ENCODE measurements at places on chromosomes 6 and 20.

DNA sequence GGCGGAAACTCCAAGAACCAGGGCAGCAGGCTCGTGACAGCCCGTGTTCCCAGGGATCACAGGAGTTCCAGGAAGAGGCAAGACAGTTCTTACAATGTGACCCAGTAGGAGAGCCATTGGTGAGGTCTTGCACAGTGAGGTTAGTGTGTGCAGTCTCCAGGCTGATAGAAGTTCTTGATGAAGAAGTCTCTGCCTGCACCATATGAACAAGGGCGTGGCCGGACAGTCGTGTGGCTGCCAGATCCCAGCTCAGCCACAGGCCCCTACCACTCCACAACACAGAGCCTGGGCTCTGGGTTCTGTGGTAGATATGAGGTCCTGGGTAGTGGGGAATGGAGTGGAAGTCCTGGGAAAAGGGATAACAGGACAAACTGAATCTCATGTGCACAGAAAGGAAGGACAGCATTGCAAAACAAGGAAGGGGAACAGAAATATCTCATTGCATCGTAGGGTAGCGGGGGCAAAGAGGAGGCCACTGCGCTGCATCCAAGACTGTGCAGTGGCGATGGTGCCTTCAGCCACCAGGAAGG lies 65.2 kb downstream of the STX11 start:
- DNase-seq: no peak

DNA sequence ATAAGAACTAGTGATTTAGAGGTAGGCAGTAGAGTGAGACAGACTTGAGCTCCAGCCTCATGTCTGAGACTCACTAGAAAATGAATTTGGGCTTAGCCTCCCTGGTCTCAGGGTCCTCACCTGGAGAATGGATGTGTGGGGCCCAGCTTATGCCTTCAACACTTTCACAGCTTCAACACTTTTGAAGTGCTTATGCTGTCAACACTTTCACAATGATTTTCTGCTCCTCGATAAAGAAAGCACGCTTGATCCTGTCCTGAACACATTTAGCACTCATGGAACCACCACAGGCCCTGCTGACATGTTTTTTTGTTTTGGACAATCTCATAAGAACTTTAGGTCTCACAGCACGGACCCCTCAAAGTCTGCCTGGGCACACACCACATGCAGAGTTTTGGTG lies 229.3 kb downstream of the PACRG start:
- DNase-seq: no peak

- no peak for DNase-seq
Measured at GRCh38 chr6:3312604-3313231, 54.0 kb downstream of the PSMG4 start.

- DNase-seq: no peak
Measured at GRCh38 chr6:88708197-88708744, 255.1 kb downstream of the RNGTT start.

DNA sequence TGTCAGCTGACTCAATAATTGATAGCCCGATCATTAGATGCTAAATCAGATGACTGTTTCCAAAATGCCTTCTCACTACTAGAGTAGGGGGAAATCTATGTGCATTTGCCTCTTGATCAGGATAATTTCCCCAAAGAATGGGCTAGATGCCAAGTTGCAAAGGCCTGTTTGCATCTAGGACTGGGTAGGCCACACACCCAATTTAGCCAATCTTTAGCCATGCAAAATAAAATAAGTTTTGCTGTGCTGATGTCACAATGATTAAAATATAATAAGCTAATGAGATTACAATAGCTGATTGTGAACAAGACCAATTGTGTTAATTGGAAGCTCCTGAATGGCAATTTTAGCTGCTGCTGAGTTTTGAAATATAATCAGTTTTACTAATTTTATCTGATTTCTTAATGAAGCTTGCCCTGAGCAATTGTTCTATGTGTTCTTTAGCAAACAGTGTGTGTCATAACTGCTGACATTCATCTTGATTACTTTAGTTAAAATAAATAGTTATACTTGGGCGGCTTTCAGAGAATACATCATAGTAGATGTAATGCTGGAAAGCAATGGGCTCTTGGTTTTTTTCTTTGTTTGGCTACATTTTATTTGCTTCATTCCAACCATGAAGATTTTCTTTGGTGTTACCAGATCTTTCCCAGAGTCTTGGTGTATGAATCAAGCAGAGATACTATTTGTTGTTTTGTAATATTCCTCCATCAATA lies 973.2 kb upstream of the SLC35B3 start:
- no peak for DNase-seq

GRCh38 chr6:20559924-20560551 lies 25.8 kb downstream of the CDKAL1 start:
- DNase-seq: no peak

DNA sequence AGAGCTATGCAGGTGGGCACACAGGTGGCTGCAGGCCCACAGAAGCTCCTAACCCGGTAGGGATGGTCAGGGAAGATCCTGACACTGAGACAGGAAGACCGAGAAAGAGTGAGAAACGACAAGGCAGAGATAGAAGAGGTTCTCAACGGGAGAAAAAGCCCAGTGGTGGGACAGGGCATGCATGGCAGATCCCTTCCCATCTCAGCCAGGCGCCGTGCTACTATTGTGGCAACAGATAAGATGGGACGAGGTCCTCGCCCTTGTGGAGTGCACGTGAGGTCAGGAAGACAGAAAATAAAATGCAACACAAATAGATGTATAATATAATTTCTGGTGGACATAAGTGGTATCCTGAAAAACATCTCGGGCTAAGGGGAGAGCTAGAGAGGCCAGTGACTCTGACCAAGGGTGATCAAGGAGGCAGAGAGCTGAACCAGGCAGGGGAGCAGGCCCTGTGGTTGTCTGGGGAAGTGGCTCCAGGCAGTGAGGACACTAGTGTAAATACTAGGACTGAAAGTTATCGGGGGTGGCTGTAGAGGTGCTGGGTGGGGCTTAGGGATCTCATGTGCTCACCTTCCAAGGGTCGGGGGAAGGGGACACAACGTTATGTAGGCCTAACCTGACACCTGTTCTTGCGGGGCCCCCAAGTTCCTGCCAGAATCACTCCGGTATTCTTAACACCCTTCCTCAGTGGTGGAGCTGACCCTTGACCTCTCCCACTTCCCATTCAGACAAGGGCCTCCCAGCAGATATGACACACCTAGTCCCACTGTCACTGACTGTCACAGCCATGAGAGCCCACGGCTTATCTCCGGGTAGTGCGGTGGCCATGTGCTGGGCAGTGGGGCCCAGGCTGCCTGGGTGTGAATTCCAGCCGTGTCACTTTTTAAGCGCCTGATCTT lies 1.0 kb downstream of the SRXN1 start:
- no peak for DNase-seq

DNA sequence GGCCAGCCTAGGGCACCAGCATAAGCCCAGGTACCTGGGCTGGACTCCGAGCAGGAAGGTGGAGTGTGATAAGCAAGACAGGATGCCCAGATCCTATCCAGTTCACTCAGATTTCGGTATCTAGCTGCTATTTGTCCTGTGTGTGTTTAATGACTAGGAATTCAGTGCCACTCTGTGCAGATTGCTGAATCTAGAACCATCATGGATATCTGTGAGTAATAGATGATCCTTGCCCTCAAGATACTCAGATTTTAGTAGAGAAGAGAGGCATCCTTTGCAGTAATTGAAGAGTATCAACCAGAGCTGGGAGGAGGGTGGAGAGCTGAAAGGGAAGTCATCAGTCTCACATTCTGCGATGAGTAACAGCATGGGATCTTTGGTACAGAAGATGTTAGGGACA lies 155.0 kb upstream of the ARID1B start:
- DNase-seq: no peak

DNA sequence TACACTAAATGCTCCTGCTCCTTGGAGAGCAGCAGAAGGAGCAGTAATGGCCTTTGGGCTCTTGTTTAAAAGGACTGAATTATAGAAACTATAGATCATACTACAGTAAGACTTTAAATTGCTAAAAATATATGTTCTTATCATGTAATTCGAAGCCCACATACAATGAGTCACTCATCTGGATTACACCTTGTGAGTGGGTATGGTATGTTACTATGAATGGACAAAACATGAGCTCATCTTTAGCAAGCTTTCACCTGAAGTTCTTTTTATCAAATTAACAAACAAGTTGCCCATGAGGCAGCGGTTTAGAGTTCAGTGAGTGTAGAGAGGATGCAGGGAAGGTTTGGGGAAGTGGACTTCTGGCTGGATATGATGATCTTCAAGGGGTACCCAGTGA lies 114.4 kb upstream of the CCN2 start:
- no peak for DNase-seq

DNA sequence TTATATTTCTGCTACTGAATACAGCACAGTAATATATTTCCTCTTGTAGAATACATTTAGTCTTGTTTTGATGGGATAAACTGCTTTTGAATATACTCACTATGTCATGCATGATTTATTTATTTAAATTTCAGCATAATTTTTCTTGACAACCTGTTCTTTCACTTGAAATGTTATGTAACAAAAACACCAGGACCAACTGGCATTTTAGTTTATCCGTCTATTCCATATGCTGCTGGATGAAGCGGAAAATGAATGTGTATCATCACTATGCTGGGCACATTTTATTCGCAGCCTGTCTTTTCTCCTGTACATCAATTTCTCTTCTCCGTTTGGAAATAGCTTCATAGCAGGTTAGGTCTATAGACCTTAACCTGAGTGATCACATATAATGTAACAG lies 206.8 kb upstream of the PLCB4 start:
- no peak for DNase-seq

DNA sequence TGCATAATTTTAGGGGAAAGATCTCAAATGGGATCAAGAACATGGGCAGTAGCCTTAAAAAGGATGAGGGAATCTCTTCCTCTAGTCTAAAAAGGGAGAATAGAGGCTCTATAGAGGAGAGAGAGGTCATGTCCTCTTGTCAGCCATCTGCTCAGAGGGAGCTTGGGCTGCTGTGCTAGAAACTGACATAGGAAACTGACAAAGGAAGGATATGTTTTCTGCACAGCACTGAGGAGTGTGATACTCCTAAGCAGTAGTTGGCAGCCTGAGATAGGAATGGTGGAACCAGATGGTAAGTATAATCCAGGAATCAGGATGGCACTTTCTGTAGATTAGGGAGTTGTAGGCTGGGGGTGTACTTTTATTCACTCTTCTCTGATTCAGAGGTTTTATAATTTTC lies 59.2 kb downstream of the PTPRA start:
- DNase-seq: peak; percentile 19

DNA sequence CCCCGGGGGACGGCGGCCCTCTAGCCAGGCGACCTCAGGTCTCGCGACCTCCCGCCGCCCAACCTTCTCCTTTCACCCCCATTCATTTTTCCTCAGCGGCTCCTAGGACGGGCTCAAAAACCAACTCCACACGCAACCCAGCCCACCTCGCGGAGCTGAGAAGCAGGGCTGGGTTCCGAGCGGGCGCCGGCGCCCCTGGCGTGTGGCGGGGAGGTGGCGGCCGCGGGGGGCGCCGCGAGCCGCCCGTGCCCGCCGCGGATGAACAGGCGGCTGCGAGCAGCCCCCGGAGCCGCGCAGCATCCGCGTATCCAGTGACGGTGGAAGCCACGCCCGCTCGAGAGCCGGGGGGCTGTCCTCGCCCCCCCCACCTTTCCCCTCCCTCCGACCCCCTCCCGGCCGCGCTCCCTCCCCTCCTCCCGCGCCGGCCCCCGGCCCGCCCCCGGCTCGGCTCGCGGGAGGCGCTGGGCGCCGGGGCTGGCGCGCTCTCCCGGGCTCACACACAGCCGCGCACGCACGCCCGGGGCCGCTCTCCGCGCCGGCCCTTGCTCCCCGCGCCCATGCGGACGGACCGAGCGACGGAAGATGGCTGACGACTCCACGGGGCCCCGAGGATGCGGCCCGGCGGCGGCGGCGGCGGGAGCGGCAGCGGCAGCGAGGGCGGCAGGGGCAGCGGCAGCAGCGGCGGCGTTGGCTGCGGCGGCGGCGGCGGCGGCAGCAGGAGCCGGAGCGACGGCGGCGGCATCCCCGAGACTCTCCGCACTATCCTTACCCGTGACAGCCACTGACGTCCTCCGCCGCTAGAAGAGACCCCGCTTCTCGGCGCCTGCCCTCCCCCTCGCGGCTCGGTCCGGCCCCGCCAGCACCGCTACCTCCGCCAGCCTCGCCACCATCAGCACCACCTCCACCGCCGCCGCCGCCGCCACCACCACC lies at the start of gene SOBP:
SOBP (plus strand) TSS at position 482 of the 930 bp plus-strand sequence. CDS start 500 bp downstream, outside the sequence.
- peak; percentile 70 for DNase-seq

DNA sequence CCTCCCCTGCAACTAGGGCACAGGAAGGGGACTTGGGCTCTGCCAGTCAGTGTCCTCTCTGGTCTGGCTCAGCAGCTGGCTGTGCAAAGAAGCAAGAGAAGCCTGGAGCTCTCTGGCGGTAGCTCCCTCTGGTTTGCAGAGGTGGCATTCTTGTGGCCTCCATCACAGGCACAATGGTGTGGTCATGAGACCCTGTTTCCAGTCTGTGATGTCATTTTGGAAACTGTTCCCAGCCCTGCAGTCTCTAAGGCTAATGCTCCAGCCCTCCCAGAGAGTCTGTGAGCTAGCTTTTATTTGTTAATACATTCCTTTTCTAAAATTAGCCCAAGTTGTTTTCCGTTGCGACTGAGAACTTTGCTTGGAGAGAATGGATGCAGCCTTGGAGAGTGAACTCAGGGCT lies 69.5 kb upstream of the FOXQ1 start:
- no peak for DNase-seq

GRCh38 chr6:138374815-138375214 lies 2.9 kb upstream of the SMIM28 start:
- no peak for DNase-seq

DNA sequence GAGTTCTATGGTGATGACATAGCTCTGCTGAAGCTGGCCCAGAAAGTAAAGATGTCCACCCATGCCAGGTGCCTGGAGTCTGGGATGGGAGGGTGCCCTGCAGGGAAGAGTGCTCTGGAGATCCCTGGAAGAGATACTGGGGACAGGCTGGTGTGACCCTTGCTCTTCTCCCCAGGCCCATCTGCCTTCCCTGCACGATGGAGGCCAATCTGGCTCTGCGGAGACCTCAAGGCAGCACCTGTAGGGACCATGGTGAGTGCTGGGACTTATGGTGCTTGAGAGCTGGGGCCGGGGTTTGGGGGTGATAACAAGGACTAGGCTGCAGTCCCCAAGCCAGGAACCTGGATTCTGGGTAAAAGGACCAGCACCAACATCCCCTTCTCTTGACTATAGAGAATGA lies 2.2 kb upstream of the CFB start:
- DNase-seq: no peak

- DNase-seq: no peak
Measured at GRCh38 chr20:37267667-37268313, 6.2 kb upstream of the GHRH start.

DNA sequence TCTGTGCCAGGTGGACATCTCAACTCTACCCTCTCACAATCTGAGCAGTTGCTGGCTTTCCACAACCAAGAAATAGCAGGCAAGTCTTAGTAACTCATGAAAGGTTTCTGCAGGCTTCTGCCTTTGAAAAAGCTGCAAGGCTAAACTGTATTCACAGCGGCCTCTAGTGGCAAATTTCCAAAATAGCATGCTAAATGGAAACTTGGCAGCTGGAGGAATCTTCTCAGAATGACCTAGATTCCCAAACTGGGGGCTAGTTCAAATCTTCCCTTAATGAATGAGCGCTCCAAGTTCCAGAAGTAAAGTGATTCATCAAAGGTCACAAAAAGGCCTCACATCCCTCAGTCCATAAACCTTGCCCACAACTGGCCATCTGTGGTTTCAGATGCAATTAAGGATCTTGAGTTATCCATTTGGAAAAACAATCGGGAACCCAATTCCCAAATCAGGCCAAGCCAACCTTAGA lies 11.9 kb upstream of the CPNE5 start:
- DNase-seq: no peak

- DNase-seq: no peak
Measured at GRCh38 chr6:17899491-17899890, 87.9 kb downstream of the KIF13A start.
